NCI-H2081 treated with DMSO at 0.1 percent for 48 hours (cell line): ENCODE measurements at places on chromosomes 5 and 9.

- DNase-seq, result no peak
Observed at GRCh38 chr5:21603796-21604195, 1249.3 kb downstream of the CDH12 start.

- DNase-seq, result no peak
Observed at GRCh38 chr5:174943785-174944184, 219.4 kb downstream of the MSX2 start.

- DNase-seq, result no peak
Observed at GRCh38 chr9:35172878-35173277, 11.1 kb downstream of the UNC13B start.

GRCh38 chr9:68950188-68950587, 63.7 kb downstream of the PRKACG start:
- DNase-seq, result no peak

- DNase-seq, result no peak
Observed at GRCh38 chr5:81354093-81354492, 39.8 kb downstream of the ACOT12 start.

- no peak for DNase-seq
Observed at GRCh38 chr5:55597014-55597981, 62.5 kb upstream of the PLPP1 start.

GRCh38 chr5:31469886-31470285, 62.0 kb downstream of the DROSHA start:
- DNase-seq, result no peak
